CD4-positive, alpha-beta T cell treated with Interleukin-2 at 100 ng/mL for 4 hours (primary cell): ENCODE measurements at places on chromosomes 7 and 10.

- no peak for DNase-seq
Observed at GRCh38 chr7:7554021-7554432, 12.7 kb upstream of the MIOS start.

GRCh38 chr10:122326385-122326784, 48.1 kb upstream of the PLEKHA1 start:
- DNase-seq, result no peak

DNA sequence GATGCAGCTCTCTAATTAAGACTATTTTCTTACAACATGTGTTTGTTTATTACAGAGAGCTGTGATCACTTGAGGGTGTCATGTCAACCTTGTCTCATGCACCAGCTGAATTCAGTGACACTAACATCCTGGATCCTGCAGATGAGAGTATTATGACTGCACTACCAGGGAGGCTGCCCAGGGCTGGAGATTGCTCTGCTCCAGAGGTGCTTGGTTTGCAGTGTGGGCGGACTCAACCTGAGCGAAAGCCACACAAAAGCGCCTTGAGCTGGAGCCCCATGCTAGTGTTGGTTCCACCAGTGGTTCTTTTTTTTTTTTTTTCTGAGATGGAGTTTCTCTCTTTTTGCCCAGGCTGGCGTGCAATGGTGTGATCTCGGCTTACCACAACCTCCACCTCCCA, 33.8 kb upstream of the ATXN7L1 start:
- no peak for DNase-seq

DNA sequence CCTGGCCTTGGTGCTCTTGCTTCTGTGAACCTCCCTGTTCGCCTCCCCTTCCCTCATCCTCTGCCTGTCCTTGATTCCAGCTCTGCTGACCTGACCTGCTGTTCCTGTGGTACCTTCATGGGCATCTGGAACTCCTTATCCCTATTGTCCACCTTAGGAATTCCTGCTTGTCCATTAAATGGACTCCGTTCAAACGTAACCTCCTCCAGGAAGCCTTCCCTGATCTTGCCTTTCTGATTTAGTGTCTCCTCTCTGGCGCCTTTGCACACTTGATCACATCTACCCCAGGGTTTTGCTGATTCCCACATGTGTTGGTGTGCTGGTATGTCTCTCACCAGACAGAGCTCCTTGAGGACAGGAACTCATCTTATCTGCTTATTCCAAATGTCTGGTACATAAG, 20.9 kb downstream of the TSPAN15 start:
- no peak for DNase-seq
